Right atrium auricular region (tissue), 2 donors: ENCODE measurements at places on chromosomes 11 and 22. TPM values are rescaled to one million over a fixed set of nuclear protein-coding genes. Genes with fewer than 3 reads are reported as not detected.

- no peak for DNase-seq
Observed at GRCh38 chr22:36246718-36247117, 6.2 kb upstream of the APOL1 start.

- DNase-seq = no peak
Observed at GRCh38 chr11:19426756-19427403, 186.1 kb upstream of the E2F8 start.

GRCh38 chr22:20585639-20586402 lies 78.4 kb downstream of the MED15 start:
- DNase-seq = no peak

DNA sequence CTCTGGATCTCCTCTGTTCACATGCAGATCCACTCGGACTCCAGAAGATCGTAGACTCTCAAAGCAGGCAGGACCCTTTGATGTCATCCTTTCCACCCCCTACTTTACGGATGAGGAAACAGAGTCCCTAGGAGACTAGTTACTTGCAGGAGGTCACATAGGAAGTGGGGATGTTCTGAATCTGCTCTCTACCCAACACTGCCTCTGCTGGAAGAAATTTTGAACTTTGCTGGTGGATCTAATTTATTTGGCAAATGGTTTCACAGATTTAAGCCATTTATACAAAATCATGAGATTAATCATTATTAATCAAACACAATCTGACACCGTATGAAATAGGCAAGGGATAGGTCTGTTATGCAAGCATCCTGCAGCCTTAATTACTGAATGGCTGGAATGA lies 55.0 kb upstream of the USP47 start:
- DNase-seq = no peak

DNA sequence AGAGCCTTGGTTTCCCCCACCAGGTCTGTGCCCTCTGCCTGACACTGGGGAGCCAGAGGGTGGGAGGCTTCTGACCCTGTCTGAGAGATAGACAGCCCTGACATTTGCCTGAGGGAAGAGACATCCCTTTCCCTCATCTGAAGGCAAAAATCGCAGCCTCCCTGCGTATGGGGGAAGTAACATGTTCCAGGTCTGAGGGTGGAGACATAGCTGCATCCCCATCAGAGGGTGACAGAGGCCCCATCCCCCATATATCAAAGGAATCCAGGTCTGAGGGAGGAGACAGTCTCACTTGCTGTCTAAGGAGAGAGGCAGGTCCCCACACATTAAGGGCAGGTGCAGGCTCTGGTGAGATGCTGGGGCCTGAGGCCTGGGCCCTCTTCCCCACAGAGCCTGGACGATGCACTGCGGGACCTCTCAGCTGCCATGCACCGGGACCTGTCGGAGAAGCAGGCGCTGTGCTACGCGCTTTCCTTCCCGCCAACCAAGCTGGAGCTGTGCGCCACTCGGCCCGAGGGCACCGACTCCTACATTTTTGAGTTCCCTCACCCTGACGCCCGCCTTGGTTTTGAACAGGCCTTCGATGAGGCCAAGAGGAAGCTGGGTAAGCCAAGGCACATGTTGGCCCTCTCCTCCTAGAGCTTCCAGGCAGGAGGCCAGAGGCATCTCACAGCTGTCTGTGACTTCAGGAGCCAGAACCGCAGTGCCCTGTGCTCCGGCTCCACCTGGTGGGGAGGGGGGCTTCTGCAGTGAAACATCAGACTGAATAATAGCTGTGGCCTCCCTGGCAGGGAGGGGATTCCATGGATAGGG lies 16.1 kb upstream of the RELT start:
- DNase-seq = no peak

GRCh38 chr11:2277933-2278523 lies 7.6 kb upstream of the ASCL2 start:
- no peak for DNase-seq

DNA sequence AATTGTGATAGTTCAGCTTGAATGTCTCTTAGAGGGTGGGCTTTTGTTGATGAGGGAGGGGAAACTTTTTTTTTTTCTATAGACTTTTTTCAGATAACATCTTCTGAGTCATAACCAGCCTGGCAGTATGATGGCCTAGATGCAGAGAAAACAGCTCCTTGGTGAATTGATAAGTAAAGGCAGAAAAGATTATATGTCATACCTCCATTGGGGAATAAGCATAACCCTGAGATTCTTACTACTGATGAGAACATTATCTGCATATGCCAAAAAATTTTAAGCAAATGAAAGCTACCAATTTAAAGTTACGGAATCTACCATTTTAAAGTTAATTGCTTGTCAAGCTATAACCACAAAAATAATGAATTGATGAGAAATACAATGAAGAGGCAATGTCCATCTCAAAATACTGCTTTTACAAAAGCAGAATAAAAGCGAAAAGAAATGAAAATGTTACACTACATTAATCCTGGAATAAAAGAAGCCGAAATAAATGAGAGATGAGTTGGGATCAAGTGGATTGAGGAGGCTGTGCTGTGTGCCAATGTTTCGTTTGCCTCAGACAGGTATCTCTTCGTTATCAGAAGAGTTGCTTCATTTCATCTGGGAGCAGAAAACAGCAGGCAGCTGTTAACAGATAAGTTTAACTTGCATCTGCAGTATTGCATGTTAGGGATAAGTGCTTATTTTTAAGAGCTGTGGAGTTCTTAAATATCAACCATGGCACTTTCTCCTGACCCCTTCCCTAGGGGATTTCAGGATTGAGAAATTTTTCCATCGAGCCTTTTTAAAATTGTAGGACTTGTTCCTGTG lies 3.9 kb downstream of the MALAT1 start:
- no peak for DNase-seq

DNA sequence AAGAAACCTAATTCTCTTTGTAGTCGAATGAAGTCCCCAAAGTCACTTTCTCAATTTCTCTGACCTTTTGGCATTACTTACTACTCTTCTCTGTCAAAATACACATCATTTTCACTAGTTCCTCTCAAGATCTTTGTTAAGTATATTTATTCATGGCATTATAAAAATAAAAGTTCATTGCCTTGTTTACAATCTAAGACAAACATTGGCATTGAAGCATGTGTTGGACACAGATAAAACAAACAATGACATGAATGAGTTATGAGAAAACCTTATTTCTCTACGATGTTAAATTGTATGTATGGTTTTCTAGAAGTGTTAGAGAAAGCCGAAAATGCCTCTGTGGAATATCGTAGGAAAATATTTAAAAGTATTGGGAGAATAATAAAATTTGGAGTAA lies 8.6 kb upstream of the OR51G1 start:
- no peak for DNase-seq

DNA sequence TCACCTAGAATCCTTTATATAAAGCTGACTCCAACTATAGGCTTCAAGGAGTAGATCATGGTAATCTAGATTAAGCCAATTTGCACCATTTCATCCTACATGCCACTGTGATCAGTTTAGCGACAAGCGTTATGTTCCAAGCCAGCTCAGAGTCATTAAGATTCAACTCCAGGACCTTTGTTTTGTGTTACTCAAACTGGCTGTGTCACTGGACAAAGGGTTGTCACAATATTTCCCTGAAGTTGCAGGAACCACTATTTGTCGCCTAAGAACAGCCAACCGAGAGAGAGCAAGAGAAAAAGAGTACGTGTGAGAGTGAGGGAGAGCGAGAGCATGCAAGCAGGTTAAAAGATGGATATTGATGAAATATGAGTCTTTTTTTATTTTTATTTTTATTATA lies 104.8 kb downstream of the USP35 start:
- DNase-seq = no peak

DNA sequence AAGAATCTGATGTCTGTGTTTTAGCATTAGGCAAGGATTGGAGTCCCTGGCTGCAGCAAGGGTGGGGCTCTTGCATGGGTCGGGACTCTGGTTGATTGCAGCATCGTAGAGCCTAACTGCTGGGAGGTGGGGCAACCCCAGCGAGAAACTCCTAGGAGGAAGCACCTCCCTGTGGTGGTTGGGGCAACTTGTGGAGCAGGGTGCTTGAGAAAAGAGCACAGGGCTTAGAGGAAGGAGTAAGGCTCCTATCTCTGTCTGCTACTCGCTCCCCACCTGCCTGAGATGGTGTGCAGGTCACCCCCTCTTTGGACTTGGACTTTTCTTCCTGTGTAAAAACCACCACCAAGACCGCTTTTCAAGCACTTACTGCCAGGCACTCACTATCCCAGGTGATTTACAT lies 15.6 kb downstream of the SREBF2 start:
- peak; percentile 71 for DNase-seq

- DNase-seq = peak; percentile 13
Observed at GRCh38 chr22:49322231-49322630, 505.4 kb downstream of the BRD1 start.

GRCh38 chr11:62810748-62811147 lies 5.5 kb upstream of the NXF1 start:
- no peak for DNase-seq

- no peak for DNase-seq
Observed at GRCh38 chr11:77038029-77038824, 4.0 kb downstream of the B3GNT6 start.

GRCh38 chr11:133950874-133951326 lies 5.9 kb downstream of the IGSF9B start:
- DNase-seq = no peak

DNA sequence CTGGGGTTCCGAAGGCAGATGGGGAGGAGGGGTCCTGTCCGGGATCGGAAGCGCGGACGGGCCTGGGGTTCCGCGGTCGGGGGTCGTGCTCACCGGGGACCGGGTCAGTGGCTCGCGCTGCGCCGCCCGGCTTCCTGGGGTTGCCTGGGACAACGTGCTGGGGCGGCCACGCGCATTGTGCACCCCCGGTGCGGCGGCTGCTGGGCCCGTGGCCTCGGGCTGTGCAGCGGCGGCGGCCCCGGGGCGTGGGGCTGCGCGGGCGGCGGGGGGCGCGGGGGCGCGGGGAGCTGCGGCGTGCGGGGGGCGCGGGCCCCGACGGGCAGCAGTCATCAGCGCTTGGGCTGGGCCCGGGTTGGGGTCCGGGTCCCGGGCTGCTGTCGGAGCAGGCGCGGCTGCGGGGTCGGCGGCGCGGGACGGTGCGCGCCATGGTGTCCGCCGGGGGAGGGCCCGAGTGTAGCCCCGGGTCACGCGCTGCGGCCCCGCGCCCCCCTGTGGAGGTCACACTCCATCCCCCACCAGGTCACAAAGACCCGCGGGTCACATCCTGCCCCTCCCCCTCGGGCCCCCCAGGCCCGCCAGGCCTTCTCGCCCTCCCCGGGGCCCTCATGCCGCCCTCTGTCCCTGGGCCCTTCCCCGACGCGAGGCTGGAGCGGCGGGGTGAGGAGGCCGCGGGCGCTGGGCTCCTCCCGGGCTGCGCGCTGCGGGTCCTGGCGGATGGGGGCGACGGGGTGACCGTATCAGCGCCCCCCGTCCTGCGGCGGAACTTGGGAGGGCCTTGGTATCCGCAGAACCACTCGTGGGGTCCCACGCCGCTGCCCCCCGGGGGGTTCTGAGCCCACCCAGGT lies at the start of gene TTLL8:
TSS of gene TTLL8 (minus strand) at position 238 of the 845 bp plus-strand sequence.
- no peak for DNase-seq

DNA sequence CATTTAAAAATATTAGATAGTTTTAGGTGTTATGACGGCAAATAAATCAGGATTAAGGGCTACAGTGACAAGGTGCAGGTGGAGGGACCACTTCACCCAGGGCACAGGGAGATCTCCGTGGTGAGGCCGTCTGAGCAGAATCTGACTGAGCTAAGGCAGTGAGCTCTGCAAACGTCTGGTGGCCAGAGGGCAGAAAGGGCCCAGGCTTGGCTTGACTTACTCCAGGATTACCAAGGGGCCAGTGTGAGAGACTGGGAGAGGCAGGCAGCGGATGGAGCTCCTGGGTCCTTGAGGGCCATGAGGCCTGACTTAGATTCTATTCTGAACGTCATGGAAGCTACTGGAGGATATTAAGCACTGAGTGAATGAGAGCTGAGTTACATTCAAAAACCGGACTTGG lies 125.9 kb upstream of the B3GAT1 start:
- DNase-seq = no peak

DNA sequence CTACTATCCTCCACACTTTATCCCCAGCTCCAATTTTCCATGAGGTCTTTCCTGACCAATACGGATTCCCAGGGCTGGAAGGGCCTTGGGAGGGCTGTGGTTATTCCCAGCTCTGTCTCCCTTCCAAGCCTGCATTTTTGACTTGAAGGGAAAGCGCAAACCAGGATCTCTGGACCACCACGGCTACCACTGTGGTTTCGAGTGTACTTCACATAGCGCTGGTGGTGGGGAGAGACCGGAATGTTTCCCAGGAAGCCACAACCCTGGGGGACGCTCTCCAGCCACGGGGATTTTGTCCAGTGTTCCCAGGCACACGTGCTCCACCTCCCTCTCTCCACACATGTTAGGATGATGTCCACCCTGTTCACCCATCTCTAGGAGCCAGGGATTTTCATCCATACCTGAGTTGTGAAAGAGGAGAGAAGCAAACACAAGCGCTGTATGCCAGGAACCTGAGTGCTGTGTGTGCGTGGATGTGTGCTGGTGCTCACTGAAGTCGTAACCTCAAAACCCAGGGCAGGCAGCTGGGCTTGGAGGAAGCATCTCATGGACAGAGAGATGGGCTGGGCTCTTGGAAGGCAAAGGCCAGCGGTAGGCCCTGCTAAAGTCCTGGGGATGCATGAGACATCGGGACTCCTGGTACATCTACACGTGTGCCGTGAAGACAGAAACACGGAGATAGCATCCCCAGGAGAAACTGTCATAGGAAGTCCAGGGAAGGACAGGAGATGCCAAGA lies 1.3 kb upstream of the NPTXR start:
- no peak for DNase-seq

GRCh38 chr22:41403532-41404318 lies 22.0 kb downstream of the TEF start:
- peak; percentile 93 for DNase-seq

- DNase-seq = no peak
Observed at GRCh38 chr11:16043617-16044016, 312.7 kb downstream of the SOX6 start.

- DNase-seq = peak; percentile 75
Observed at GRCh38 chr11:59158206-59159068, 13.5 kb upstream of the DTX4 start.

- no peak for DNase-seq
Observed at GRCh38 chr11:115333121-115333520, 171.1 kb downstream of the CADM1 start.

DNA sequence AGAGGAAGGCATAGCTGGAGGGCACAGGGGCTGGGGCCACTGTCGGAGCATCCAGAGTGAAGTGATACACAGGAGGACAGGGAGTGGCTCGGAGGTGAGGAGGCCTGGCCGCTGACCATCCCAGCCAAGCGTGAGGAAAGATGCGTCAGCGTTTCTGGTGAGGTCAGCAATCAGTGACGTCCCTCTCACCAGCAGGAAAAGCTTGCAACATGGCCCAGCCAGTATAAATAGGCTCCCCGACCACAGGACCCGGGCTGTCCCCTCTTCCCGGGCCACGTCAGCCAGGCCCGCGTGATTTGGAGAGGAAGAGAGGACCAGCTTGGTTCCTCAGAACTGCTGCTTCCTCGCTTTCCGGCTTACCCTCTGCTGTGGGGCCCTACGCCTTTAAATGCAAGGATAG lies 4.2 kb upstream of the OSM start:
- peak; percentile 80 for DNase-seq

- no peak for DNase-seq
Observed at GRCh38 chr11:64719406-64719805, 3.6 kb downstream of the NRXN2 start.

GRCh38 chr22:34534101-34534500 lies 531.9 kb upstream of the ISX start:
- no peak for DNase-seq

Gene DRD4
- total RNA-seq = not detected

Gene FGF19
- not detected for total RNA-seq

Gene IL18
- total RNA-seq = 11.1 TPM

Gene MISFA
- total RNA-seq = 8.3 TPM

Gene SLC22A25
- total RNA-seq = not detected

Gene AQP11
- total RNA-seq = 1.7 TPM
